Mucosa of gallbladder (tissue), 1 donor: ENCODE measurements at places on chromosomes 5 and 9. TPM values are rescaled to one million over a fixed set of nuclear protein-coding genes. Genes with fewer than 3 reads are reported as not detected.
A peak's percentile ranks its signal among the peaks of the same experiment; 100 is the strongest.

DNA sequence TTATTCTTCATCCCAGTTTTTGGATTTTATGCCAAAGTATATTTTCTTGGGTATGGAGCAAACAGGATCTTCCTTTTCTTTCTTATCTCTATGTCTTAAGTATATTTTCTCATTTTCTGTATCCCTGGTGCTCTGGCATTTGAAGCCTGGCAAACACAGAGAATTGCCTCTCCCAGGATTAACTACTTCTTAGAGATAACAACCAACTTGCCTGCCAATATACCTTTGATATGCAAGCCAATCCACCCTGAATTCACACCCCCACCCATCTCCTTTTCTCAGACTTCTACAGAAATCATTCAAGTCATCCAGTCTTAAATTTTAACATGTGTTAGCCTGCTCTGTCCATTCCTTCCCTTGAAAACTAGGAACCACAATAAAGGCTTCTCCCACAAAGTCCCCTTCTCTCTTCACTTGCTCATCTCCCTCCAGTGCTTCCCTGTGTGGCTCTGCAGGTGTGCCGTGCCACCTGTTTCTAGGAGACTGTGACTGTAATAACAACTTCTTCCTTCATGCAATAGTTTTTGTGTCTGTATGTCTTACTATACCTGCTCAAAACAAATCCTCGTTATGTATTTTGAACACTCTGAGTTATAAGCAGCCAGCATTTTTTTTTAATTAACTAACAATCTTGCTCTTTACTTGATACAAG is 649.7 kb upstream of the RIOK2 start:
- no peak for DNase-seq

GRCh38 chr9:16461137-16461840 is 409.2 kb downstream of the BNC2 start:
- DNase-seq, result no peak

The MED27 gene
- total RNA-seq, result 13.9 TPM

DNA sequence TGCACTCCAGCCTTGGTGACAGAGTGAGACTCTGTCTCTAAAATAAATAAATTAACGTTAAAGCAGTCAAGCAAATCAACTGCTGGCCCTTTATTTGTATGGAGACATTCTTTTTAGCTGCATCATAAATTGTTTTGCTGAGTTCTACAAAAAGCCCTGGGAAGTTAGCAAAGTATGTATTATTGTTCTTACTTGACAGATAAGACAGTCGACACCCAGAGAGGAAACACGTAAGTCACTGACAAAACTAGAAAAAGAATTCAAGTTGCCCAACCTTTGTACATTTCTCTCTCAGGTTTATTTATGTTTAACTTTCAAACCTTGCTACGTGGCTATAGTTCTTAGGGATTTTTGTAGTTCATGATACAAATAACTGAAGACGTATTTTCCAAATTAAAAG is 40.4 kb upstream of the MACIR start:
- no peak for DNase-seq

- DNase-seq, result no peak
These were observed 11.8 kb upstream of the TMC1 start for GRCh38 chr9:72509635-72510034.

- DNase-seq, result no peak
These were observed 202.3 kb upstream of the SGCD start for GRCh38 chr5:156124708-156125107.

GRCh38 chr5:132221781-132222648 is 5.6 kb downstream of the P4HA2 start:
- peak; percentile 65 for DNase-seq

DNA sequence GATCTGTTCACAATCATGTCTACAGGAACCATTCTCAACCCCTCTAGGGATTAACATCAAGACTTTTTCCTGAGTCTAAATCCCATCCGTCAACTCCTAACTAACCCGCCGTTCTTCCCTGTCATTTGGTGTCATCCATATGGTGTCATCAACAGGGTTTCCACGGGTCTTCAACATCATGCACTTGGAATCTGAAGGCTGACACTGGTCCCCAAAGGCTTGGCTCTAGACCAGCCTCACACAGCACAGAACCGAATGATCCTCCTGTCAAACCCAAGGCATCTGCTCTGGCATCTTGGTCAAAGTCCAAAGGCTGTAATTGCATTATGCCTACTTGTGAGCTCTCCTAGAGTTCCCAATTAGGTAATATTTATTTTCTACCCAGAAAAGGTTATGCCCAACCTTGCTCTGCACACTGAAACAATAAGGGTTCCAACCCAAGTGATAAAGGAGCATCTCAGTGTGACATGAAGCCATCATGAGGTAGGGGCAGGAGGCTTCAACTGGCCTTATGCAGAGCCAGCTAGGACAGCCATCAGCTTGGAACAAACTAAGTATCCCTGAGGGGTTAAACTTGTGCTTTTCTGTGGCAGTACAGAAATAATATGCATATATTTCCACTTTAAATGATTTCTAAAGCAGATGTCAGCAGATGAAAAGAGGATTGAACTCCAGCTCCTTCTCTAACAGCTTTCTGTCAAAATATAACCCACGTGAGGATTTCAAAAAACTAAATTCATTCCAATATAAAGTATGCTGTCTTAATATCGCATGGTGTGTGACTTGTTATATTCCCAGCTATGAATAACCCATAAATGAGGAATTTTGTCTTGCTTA is 13.9 kb downstream of the ENC1 start:
- peak; percentile 68 for DNase-seq

The SPOCK1 gene
- total RNA-seq, result 13.6 TPM

The COL15A1 gene
- total RNA-seq, result 46.2 TPM

DNA sequence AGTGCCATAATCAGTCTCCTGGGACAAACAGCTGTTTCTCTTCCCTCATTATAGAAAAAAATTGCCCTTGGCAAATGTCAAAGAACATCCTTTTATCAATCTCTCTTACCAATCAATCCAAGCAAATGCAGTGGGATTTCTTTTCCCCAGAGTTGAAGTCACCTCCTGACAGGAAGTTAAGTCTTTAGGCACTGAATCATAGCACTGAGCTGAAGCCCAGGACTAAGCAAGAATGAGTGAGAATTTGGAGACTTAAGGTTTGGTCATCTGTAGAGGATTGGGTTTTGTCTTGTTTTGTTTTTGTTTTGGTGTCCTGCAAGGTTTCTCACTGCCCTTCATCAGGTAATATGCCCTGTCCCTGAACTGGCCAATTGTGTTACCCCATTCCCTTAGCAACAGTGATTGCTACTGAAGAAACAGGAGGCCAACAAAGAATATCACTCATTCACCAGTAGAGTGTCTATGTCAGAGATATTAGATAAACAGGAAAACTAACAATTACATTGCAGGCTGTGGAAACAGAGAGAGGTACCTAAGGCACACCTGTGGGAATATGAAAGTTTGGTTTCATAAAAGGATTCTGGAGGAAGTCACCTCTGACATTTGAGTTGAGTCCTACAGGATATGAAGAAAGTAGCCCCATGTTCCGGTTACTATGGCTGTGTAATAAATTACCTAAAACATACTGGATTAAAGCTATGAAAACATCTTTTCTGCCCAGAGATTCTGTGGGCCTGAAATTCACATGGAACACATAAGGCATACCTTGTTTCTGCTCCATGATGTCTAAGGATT is 4.5 kb upstream of the FXN start:
- no peak for DNase-seq

DNA sequence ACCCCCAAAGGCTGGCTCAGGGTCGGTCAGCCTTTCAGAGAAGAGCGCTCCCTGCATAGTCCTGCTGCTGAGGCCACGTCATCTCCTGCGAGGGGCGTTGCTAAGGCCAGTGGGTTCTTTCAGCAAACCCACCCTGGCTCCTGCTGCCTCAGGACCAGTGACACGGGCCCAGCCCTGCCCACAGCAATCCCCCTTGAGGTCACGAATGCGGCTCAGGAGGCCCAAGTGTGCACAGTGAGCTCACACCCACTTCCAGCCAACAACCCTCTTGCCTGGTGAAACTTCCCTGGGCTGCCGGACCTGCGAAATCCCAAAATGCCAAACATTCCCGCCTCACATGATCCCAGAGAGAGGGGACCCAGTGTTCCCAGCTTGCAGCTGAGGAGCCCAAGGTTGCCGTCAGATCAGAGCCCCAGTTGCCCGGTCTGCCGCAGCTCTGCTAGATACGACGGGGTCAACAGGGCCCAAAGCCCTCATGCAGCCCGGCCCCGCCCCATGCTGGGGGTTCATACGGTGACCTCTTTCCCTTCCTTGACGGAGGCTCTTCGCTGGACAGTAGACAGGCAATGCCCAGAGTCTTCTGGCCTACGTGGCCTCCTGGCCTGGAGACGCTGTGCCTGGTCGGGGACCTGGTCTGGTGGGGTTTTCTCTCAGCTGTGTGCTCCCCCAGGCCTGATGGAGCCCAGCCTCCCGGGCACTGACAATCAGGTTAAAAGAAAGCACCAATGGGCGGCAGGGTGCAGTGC is 116.4 kb upstream of the COL5A1 start:
- DNase-seq, result no peak

The TAF11L8 gene
- not detected for total RNA-seq

GRCh38 chr5:126450346-126450745 is 27.1 kb downstream of the GRAMD2B start:
- DNase-seq, result no peak

DNA sequence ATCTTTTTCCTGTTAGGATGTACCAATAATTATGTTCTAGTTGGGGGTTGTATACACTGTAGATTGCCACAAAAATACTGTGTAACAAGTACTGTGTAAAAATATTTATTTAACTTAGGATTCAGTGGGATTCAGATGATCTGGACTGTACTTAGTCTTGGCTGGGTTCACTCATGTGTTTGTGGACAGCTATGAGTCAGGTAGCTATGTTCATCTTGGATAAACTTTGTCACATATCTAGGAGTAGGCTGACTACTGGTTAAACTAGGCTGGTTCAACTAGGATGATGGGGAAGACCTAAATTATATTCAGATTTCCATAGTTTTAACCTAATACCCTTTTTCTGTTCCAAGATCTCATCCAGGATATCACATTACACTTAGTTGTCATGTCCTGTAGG is 32.1 kb upstream of the TNFSF15 start:
- DNase-seq, result no peak

DNA sequence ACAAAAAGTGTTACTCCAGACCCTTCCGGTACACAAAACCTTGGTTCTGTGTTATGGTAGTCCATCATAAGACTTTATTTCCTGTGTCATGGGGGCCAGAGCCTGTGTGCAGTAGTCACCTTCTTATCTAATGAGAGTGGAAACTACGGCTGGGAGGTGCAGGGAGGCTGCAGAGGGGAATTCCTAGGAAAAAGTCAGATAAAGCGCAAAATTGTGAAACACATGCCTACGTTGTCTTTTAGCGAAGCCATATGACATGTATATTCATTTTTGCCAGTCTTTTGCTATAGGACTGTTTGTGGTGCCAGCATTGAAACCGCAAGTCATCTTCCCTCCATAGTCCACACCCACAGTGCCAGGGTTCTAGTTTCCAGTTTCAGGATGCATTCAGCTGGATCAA is 80.7 kb downstream of the PPARGC1B start:
- no peak for DNase-seq

DNA sequence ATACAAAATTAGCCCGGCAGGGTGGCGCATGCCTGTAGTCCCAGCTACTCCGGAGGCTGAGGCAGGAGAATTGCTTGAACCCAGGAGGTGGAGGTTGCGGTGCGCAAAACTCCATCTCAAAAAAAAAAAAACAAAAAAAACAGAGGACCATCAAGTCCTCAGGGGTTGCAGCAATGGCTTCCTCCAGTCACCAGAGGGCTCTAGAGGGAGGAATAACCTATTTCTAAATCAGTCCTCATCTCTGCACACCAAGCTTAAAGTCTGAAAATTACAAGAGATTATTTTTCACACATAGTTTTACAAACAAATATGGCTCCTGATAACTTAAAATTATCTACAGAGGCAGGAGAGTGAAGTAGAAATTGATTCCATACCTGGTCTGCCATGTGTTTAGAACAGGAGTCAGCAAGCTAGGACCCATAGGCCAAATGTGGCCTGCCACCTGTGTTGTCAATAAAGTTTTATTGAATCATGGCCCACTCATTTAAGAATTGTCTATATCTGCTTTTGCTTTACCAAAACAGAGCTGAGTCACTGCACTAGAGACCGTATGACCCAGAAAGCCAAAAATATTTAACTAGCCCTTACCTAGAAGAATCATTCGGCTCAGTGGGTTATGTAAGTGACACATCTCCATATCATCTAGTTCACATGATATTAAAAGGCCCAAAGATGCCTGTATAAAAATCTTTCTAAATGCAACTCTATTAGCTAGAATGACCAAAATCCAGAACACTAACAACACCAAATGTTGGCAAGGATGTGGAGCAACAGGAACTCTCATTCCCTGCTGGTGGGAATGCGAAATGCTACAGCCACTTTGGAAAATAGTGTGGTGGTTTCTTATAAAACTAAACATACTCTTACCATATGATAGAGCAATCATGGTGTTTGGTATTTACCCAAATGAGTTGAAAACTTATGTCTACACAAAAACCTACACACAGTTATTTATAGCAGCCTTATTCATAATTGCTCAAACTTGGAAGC is 207.7 kb downstream of the FRMD3 start:
- DNase-seq, result no peak

The THBS4 gene
- 1.5 TPM for total RNA-seq

DNA sequence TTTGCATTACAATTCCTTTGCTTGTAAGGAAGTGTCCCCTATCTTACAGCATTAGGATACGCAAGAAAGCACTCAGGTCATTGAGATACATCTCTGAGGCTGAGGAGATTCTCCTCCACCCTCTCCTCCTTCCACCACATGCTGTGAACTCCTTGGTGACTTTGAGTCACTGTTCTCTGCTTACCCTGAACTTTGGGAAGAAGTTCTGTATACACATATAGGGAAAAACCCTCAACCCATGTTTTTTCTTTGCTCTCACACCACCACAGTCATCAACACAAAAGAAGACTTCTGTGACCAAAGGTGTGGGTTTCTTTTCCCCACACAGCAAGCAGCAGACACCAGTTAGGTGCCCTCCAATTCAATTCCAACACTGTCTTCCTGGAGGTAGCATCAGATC is 38.1 kb downstream of the CNOT6 start:
- DNase-seq, result no peak

DNA sequence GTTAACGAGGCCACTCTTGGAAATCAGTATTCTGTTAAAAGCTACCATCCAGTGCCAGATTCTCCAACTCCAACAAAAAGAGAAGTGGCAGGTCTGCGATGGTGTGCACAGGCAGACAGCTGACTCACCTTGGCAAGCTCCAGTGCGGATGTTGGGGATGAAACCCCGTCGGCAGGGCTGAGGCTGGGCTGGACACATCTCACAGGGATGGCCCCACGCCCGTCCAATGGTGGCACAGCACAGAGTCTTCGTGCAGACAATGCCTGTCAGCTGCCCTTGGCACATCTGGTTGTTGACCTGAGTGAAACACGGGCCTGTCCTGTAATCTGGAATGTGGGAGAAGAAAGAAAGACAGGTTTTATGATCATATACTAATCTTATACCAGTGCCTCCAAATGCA is 73.4 kb downstream of the FBN2 start:
- no peak for DNase-seq
